ENCODE measurements at places on chromosomes 2 and 18.

GRCh38 chr2:217330647-217331046 is 470.8 kb upstream of the TNP1 start:
- no peak for DNase-seq

DNA sequence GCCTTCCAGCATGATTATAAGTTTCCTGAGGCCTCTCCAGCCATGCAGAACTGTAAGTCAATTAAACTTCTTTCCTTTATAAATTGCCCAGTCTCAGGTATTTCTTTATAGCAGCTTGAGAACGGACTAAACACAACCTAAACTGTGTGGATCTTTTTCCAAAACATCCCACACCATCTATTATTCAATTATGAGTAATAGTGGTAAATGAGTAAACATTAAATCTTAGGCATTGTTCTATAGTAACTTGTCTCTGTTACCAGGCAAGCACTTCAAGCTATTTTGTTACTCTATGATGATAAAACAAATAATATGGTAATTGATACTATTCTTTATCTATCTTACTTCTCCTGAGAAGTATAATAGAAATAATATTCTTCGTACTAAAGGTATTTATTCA is 536.9 kb upstream of the CHAC2 start:
- no peak for DNase-seq

GRCh38 chr2:105674401-105674800 is 70.3 kb upstream of the NCK2 start:
- DNase-seq = no peak

DNA sequence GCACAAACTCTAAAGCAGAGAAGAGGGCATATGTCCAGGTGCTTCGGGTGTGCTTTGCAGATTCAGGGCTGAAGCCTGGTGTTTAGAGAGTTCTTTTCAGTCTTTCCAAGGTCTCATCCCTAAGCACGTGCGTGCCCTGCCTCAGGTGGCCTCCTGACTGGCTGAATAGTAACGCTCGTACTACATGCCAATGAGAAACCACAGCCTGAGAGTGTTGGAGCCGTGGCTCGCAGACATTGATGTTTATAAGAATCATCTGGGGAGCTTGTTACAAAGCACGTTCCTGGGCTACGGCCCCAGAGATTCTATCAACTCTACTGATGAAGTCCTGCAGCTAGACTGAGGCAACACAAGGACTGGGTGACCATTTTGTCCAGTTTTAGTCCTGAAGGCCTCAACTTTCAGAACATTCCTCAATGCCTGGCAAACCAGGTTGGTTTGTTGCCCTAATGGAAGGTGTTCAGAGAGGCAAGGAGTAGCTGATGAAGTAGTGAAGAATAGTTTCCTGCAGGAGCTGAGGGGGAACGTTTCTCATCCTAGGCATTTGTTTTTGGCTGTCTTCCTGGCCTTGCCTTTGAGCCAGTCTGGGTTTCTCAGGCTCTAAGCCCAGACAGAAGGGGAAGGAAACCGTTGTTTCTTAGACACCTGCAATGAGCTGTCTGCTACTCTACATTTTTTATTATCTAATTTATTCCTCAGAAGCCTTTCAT is 31.5 kb upstream of the HAAO start:
- no peak for DNase-seq

DNA sequence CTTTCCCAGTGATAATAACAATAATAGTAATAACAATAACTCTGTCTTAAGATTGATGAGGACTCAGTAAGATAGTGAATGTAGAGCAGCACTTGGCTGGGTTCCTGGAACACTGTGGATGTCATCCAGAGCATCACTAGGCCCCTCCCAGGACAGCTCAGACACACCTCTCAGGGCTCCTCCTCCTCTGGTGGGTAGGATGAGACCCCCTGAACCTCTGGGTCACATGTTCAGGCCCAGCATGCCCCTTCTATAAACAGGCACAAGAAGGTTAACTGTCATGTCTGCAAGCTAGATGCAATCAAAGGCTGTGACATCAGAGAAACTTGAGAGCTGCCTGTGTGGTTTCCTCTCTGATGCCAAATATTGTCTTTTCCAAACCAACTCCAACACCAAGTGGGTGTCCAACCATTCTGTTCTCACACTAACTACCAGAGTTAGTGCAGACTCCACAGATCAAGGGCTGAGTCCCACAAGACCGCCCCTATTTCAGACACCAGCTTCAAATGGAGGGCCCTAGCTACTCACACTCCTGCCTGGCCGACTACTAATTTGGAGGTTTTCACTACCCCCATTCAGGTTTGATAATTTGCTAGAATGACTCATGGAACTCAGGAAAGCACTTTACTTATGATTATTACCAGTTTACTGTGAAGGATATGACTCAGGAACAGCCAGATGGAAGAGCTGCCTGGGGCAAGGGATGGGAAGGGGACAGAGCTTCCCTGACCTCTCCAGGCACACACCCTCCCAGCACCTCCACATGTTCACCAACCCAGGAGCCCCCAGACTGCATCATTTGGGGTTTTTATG is 46.4 kb upstream of the BZW1 start:
- DNase-seq = no peak

- no peak for DNase-seq
These were observed 12.1 kb downstream of the ABCG5 start for GRCh38 chr2:43826305-43827250.

GRCh38 chr2:163200741-163201140 is 362.2 kb upstream of the KCNH7 start:
- no peak for DNase-seq

DNA sequence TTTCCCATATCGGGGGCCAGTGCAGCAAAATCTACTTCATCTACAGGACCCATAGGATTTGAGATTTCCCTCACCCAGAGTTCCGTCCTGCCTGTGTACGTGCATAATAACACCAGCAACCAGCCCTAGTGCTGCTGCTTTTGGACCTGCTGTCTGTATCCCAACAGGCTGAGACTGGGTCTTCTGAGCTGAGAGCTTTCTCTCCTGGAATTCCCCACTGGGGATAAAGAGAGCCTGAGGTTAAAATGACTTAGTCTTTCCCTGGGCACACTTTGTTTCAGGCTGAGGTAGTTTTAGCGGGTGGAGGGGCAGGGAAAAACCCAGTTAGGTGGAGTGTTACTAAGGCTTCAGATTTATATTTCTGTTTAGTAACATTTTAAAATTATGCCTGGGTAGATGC is 62.5 kb downstream of the SERTAD2 start:
- DNase-seq = no peak

DNA sequence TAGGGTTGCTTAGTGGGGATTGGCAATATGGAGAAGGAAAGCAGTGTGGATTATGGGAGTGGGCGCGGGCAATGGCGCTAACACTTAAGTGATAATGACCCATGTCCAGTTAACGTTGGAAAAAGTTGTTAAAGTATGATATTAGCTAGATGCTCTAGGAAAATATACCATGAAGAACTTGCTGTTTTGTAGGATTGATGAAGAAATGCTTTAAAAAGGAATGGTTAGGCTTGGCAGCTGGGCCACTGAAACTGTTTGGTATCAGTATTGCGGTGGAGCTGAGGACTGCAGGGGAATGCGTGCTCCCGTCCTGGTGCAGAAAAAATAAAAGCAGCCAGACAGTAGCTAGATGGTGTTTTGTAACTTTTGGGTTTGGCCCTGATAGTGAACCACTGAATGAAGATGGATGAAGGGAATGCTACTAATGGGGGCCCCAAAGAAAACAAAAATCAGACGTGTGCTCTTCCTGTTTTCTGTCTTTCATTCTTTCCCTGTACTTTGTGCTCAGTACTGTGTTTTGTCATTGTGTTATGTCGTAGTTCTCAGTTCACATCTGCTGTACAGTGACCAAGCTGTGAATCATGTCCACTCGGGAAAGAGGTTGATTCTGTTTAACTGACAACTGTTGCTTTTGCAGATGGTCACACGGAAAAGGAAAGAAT is 999 bp downstream of the INSIG2 start:
- no peak for DNase-seq

GRCh38 chr2:37767959-37768925 is 96.8 kb upstream of the CDC42EP3 start:
- no peak for DNase-seq

GRCh38 chr2:229363185-229363814 is 92.2 kb upstream of the PID1 start:
- no peak for DNase-seq

DNA sequence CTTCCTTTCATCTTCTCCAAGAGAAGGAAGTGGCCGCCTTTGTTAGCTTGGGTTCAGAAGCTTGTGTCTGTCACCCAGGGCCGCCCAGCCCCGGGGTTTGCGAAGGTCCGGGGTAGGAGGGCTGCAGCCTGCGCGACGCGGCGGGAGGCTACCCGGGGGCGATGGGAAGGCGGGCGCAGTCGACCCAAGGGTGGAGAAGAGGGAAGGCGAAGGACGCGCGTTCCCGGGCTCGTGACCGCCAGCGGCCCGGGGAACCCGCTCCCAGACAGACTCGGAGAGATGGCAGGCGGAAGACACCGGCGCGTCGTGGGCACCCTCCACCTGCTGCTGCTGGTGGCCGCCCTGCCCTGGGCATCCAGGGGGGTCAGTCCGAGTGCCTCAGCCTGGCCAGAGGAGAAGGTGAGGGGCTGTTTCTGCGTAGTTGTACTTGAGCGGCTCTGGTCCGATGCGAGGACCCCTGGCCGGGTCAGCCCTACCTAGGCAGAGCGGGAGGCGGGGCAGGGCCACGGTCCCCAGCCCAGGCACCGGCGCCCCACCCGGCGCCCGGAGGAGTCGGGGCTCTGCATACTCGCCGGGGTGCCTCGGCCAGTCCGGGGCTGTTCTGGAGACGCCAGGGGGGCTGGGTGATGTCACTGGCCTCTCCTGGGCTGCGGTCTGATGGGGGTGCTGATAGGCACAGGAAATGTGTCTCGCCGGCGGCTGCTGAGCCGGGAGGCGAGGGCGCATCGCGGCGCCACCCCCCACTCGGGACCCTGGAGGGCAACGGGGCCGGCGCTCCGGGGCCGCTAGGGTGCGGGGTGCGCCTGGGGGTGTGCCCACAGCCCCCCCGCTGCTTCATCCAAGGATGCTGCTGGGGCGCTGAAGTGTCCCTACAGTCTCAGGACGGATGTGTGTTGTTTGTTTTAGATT is at the start of gene QPCT:
Gene QPCT (plus strand): TSS at position 178 of the 909 bp plus-strand sequence. CDS start 102 bp downstream, at position 280.
- no peak for DNase-seq

All from NCI-H1105 (cell line).